ENCODE measurements at places on chromosomes 5 and 9.
A peak's percentile ranks its signal among the peaks of the same experiment; 100 is the strongest.

- peak; percentile 49 for DNase-seq
These were observed 2.9 kb upstream of the PAX5 start for GRCh38 chr9:37036776-37037502.

DNA sequence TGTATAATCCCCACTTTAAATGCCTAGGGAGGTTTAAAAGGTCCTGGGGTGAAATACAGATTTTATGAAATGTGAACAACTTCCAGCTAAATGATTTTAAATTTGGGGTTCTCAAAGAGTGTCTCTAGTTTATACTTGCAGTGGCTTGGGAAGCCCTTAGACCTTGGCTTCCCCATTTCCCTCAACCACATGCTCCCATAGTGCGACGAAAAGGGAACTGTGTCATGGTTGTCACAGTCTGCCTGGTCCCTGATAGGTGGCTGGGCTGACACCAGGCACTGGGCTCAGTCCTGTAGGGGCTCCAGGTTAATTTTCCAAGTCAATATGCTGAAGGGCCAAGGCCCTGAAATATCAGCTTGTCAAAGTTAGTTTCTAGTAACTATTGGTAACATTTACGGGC is 10.4 kb upstream of the CXCL14 start:
- no peak for DNase-seq

DNA sequence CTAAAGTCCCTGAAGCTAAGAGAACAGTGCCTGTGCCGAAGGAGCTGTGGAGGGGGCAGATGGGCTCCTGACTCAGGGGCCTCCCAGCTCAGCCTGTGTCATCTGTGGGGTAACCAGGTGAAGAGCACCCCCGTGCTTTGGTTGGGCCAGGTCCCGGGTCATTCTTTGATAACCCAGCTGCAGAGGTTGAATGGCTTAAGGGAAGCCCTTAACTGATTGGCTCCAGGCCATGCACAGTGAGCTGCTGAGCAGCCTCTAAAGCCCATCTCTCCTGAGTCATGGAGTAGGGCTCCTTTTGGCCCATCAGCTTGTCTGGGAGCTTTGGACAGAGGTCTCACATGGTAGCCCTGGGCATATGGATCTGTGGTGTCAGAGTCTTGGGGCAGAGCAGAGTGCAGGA is 28.7 kb downstream of the COL27A1 start:
- DNase-seq: no peak

GRCh38 chr9:81718244-81718643 is 28.9 kb upstream of the TLE1 start:
- DNase-seq: no peak

DNA sequence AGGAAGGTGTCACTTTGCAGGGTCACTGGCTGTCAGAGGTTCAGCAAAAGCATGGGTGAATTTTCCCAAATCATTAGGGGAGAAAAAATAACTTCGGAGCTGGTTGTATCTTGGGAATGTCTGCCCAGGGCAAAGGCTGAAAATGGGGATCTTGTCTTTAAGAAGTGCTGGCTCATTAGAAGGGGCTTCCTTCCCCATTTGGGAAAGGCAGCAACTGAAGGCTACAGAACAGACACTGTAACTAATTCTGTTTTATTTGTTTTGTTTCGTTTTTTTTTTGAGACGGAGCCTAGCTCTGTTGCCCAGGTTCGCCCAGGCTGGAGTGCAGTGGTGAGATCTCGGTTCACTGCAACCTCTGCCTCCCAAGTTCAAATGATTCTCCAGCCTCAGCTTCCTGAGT is 70.3 kb upstream of the PCA3 start:
- DNase-seq: no peak

GRCh38 chr9:2281031-2281802 is 266.1 kb downstream of the SMARCA2 start:
- DNase-seq: no peak

DNA sequence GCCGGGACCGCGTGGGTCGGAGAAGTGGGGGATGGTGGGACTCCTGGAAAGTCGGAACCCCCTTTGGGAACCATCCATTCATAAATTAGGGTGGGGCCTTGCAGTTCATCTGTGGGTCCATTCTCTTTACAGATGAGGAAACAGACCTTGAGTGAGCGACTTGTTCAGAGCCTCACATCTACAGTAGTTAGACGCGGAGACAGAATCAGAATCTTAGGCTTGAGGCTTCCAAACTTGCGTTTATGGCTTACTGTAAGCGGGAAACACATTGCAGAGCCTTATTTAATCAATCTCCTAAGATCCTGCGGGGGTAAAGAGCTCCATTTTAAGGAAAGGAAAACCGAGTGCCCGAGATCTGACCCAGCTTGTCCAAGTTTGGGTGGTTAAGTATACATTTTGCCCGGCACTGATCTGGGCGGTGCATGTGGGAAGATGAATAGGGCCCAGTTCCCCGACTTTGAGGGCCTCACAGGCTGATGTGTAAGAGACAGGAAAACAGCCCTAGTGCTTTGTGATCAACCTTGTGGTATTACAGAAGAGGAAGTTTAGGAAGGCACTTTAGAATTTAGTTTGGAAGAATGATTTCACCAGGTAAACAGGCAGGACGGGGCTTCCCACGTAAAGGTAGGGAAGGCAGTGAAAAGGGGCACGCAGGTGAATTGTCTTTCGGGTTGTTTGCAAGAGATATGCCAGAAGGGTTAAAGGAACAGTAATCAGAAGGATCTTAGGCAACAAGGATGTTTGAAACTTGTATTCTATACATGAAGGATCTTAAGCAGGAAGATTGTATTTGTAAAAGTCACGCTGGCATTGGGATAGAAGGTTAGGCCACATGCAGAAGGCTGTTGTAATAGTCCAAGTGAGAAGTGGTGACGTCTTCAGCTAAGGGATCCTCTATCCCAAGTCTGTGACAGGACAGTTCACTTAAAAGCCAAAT is 744 bp downstream of the TARS1 start:
- peak; percentile 72 for DNase-seq

- no peak for DNase-seq
These were observed 452.8 kb downstream of the ENC1 start for GRCh38 chr5:74187757-74188156.

DNA sequence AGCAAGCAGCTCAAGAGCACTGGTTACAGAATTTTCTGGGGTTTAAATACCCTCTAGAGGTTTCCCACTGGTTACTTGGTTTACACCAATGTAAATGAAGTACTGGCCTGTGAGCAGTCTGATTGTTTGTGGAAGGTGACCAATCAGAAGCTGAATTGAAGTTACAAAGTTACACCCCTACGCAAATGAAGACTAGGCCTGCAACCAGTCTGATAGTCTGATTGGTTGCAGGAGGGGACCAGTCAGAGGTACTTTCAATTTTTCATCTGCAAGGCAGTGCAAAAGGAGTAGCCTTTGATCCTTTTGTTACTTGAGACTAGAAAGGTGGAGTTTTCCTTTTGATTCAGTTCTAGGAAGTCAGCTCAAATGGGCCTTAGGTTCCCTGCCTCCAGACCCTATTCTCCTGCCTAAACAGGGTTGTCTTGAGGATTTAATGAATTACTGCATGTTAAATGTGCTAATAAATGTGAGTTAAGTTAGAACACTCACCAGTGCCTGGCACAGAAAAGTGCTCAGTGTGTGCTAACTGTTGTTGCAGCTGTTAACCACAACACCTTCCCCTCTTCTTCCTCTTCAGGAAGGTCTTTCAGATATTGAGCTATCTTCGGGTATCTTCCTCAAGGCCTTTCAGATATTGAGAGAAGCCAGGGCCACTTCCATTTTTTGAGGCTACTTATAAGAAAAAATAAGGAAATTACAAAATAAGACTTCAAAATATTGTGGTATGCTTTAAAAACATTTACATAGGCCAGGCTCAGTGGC is 32.1 kb upstream of the CLINT1 start:
- DNase-seq: no peak

DNA sequence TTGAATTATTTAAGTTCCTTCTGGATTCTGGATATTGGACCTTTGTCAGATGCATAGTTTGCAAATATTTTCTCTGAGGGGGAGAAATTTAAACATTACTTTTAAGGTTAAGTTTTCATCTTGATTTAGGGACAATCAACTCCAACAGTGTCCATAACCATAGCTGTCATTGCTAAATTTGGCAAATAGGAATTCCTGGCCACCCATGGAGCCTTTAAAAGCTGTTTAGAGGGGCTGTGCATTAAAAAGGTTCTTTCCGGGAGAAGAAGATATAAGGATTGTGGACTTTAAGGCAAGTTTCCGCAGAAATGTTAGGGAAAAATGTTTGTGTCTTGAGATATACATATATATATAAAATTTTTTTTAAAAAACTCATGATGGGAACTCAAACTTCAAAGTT is 339.7 kb downstream of the ADAMTS6 start:
- no peak for DNase-seq

DNA sequence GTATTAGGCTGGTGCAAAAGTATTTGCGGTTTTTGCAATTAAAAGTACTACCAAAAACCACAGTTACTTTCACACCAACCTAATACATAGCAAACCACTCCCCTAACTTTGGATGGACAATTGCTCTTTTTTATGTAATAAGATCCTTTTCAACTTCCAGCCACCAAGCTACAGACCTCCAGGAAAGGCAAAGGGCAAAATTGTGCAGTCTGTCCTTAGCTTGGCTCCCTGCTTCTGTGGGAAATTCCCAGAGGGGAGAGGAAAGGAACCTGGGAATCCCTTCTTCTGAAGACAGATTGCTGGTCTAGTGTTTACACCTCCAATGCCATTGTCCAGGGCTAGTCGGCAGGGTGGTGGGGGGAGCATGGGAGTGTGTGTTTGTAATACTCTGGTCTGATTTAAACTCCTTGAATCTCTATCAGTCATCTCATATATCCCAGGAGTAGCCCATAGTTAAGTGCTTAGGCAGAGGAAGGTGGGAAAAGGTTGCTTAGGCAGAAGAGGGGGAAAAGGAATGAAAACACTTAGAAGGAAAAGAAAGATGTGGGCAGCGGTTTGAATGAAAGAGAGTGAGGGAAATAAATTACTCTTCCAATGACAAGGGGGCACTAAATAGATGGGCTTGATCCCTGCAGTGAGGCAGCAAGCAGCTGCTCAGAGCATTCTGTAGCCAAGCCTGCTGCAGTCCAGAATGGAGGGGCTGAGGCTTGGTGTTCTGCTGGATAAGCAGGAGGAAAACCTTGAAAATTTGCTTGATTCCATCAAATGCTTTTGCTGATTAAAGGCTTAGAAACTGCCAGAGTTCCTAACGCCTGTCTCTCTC is 86.9 kb upstream of the MAP1B start:
- DNase-seq: no peak

GRCh38 chr9:70581214-70581954 is 166.9 kb upstream of the KLF9 start:
- no peak for DNase-seq

DNA sequence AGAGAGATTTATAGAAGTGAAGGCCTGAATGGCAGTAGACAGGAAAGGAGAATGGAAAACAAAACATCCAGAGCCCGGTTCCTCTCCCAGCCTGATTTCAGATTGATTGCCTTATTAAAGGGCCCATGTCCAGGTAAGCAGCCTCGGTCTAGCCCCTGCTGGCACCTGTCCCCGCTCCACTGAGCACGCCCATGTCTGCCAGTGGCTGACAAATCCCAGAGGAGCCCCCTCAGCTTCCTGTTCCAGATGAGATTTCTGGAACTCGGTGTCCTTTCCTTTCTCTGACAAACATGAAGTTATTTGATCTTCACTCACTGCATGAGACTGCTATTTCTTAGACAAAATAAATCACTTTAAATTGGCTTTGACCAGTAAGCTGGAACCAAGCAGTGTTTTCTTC is 187.0 kb upstream of the ADCY2 start:
- no peak for DNase-seq

DNA sequence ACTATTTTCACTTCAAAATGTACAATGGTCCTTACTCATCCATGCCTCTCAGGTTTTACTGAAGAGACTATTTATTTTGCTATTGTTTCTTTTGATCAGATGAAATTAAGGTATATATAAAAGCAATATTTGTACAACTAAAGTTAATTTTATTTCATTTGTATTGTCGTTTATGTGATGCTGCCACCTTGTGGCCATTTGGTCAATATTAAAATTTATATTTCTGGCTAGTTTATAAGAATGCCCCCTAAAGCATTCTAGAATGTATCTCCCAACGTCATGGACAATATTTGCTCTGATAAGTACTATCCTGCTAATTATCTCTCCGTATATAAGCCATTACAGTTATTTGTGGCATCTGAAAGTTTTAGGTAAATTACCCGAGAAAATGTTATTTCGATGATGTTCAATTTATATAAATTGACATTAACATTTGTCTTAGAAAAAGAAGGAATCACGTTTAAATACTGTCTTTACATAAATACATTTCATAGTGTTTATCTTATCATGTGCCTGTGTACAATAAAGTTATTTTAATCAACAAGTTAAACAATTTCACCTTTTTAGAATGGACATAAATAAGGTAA is 680.0 kb downstream of the TAF11L14 start:
- DNase-seq: peak; percentile 60

GRCh38 chr9:81211741-81212140 is 477.6 kb downstream of the TLE1 start:
- no peak for DNase-seq

GRCh38 chr5:69007726-69008368 is 86.0 kb upstream of the SLC30A5 start:
- peak; percentile 55 for DNase-seq

DNA sequence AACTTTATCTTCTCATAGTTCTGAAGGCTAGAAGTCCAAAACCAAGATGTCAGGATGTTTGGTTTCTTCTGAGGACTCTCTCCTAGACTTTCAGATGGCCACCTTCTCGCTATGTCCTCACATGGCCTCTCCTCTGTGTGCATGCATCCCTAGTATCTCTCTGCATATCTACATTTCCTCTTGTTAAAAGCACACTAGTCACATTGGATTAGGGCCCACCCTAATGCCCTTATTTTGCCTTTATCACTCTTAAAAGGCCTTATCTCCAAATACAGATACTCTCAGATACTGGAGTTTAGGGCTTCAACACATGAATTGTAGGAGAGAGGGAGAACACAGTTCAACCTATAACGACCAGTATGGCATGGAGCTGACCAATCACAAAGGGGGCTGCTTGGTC is 151.7 kb downstream of the PRELID2 start:
- DNase-seq: no peak

DNA sequence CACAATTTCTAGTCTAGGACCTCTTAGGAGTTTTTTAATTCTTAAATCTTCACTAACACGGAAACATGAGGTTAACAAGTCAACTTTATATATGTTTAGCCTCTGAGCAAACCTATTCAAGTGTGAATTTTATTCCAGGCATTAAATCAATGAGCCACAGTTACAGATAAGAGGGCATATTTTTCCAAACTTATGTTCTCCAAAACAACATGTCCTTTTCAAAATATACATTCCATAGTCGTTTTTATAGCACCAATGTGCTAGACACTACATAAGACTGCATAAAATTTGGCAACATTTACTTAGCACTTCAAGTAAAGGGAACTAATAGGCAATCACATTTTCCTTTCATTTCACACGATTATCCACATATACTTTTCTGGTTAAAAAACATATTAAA is 6.5 kb downstream of the TMEM245 start:
- no peak for DNase-seq

- no peak for DNase-seq
These were observed 161.7 kb downstream of the GNA14 start for GRCh38 chr9:77486463-77486862.

DNA sequence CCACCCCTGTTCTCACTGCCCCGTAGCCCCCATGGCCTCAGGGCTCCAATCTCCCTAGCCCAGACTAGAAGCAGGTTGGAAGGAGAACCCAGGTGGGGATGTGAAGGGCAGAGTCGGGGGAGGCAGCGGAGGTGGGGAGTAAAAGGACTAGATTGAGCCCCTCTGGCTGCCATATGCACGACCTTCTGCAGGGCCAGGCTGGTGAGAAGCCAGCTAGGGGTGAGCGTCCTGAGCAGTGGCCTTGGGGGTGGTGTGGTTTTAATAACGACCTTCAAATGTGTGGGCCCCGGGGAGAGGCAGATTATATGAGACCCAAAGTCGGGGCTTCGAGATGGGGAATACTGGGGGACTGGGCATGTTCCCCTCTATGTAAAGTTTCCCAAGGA is 139.5 kb downstream of the C9orf50 start:
- no peak for DNase-seq

GRCh38 chr5:53956632-53957031 is 353.7 kb downstream of the ARL15 start:
- DNase-seq: no peak
